H1 (cell line): ENCODE measurements at places on chromosomes 5 and 9. TPM values are rescaled to one million over a fixed set of nuclear protein-coding genes. Genes with fewer than 3 reads are reported as not detected.

DNA sequence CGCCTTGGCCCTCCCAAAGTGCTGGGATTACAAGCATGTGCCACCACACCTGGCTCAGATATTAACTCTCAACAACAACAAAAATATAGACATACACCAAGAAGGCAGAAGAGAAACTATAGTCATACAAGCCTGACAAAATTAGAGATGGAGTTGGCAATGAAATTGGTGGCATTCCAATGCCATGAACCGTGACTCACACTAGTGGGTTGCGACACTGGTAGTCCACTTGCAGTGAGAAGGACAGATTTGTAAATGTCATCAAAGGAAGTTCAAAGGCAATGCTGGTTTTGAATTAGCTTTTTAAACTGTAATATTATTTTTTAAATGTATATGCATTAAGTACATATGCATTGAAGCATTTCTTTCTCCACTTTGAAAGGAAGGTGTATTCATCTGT, 8.5 kb upstream of the DNAJC25 start:
- no peak overlapping the region for H3K27ac ChIP-seq
- no peak for DNase-seq
- H3K4me3 ChIP-seq, result no peak overlapping the region
- no peaks in the 10 kb centered on the region for H3K27me3 ChIP-seq
- no peaks in the 10 kb centered on the region for H3K36me3 ChIP-seq

GRCh38 chr9:72986522-72987116, 33.8 kb upstream of the ALDH1A1 start:
- no peak for DNase-seq
- H3K4me1 ChIP-seq, result no peaks in the 10 kb centered on the region
- H3K36me3 ChIP-seq, result no peaks in the 10 kb centered on the region
- no peak overlapping the region for H3K4me3 ChIP-seq
- no peaks in the 10 kb centered on the region for H3K27me3 ChIP-seq
- no peak overlapping the region for H3K27ac ChIP-seq

DNA sequence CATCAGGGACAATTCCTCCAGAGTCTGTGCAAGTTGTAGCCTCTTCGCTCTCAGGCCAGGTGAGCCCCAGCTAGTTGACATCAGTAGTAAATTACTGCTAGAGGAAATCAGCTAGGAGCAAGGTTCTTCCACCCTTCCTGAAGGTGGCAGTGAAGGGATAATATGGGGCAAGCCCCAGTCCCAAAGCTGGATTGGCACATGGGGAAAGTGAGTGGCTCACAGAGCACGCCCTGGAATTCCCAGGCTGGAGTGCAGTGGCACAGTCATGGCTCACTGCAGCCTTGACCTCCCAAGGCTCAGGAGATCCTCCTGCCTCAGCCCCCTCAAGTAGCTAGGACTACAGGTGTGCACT, 82.1 kb downstream of the CYFIP2 start:
- H3K27me3 ChIP-seq, result no peaks in the 10 kb centered on the region
- no peak overlapping the region for H3K27ac ChIP-seq
- no peak overlapping the region for H3K4me3 ChIP-seq
- no peaks in the 10 kb centered on the region for H3K36me3 ChIP-seq
- DNase-seq, result no peak

GRCh38 chr5:74575741-74576538, 64.6 kb downstream of the ENC1 start:
- no peak overlapping the region for H3K4me3 ChIP-seq
- no peaks in the 10 kb centered on the region for H3K27me3 ChIP-seq

Gene IGIP
- total RNA-seq, result 0.33 and 0.69 TPM in 2 replicates

- peaks cover 2% of the 10 kb centered on the region; the same call in 1 of the 2 replicates for H3K4me1 ChIP-seq
- H3K36me3 ChIP-seq, result no peaks in the 10 kb centered on the region
Measured at GRCh38 chr5:34511063-34511462, 145.1 kb upstream of the RAI14 start.

GRCh38 chr5:177103523-177104253, 17.0 kb downstream of the FGFR4 start:
- DNase-seq, result no peak
- no peak overlapping the region for H3K27ac ChIP-seq
- H3K36me3 ChIP-seq, result no peaks in the 10 kb centered on the region

Gene PCDHA11
- 6.6 and 6.9 TPM in 2 replicates for total RNA-seq

Gene GMCL2
- total RNA-seq, result 0.13 TPM in 1 of 2 replicates, not detected in the other

GRCh38 chr5:178113141-178113787, at the start of gene N4BP3:
TSS of gene N4BP3 (plus strand) at chr5:178113532. CDS start at chr5:178119584, 6,052 bp downstream.
- H3K36me3 ChIP-seq, result no peaks in the 10 kb centered on the region
- H3K27ac ChIP-seq, result peak within 1 kb of the TSS; percentile 78; the same call in 1 of the 2 replicates
- DNase-seq, result peak; percentile 44
- H3K27me3 ChIP-seq, result no peaks in the 10 kb centered on the region
- peak within 1 kb of the TSS; percentile 54 for H3K4me3 ChIP-seq

- no peaks in the 10 kb centered on the region for H3K36me3 ChIP-seq
- H3K27ac ChIP-seq, result no peak overlapping the region
- no peaks in the 10 kb centered on the region for H3K27me3 ChIP-seq
- H3K4me3 ChIP-seq, result no peak overlapping the region
Measured at GRCh38 chr9:9881692-9882091, 731.1 kb downstream of the PTPRD start.

- H3K4me1 ChIP-seq, result no peaks in the 10 kb centered on the region
- H3K4me3 ChIP-seq, result no peak overlapping the region
- H3K36me3 ChIP-seq, result peaks cover 6% of the 10 kb centered on the region; the same call in 1 of the 2 replicates
- H3K27me3 ChIP-seq, result no peaks in the 10 kb centered on the region
Measured at GRCh38 chr9:90838098-90838497, 36.5 kb downstream of the SYK start.

- no peak for DNase-seq
- H3K4me1 ChIP-seq, result no peaks in the 10 kb centered on the region
- H3K27me3 ChIP-seq, result no peaks in the 10 kb centered on the region
- no peak overlapping the region for H3K27ac ChIP-seq
Measured at GRCh38 chr5:122727112-122727541, 47.8 kb upstream of the SNX2 start.

DNA sequence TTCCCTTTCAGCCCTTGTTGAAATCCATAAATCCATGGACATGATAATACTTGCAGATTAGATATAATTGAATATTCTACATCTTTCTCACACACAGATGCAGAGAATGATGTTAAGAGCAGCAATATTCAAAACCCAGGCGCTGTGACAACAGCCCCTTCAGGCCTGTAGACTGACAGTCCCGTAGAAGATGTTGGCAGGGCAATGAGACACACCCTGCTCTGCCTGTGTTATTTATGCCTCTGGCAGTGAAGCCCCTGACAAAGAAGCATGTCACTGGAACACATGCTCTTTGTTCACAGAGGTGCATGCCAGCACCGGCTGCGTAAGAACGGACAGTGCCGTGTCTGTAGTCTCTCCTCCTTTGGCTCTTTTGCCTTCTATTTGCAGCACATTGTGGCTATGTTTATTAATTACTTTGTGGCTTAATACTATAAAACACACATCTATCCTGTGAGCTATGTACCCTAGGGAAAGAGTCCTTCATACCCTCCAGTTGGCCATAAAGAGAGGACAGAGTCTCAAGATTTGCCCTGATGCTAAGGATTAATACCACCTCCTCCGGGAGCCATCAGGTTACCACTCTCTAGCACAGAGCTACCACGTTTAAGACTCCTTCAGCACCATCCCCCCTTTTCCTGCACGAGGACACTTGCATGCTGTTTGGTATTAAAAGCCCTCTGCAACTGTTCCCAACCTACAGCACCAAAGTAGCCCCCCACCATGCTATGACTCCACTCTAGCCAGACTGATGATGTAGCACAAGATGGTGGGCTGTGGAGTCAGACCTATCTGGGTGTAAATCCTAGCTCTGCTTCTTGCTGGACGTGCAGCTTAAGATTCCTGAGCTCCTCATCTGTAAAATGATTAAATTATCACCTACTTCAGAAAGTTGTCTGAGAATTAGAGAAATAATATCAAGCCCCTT, 2.0 kb upstream of the ANP32B start:
- H3K4me1 ChIP-seq, result no peaks in the 10 kb centered on the region
- DNase-seq, result no peak
- no peak overlapping the region for H3K27ac ChIP-seq
- H3K4me3 ChIP-seq, result no peak overlapping the region

DNA sequence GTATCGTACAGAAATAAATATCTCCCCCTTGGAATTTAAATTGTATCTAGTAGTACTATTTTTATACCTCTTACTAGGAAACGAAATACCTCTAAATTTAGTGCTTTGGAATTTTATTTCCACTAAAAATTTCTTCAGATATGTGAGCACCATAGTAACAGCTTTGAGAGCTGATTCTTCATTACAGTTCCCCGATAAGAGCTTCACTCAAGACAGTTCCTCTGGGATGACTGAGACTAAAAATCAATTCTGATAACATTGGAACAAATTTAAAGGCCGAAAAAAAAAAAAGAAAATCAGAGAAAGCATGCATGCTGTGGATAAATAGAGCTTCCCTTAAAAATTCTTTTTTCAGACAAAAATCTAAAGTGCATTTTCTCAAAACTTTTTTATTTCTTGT, 68.5 kb upstream of the MEF2C start:
- DNase-seq, result no peak
- no peak overlapping the region for H3K27ac ChIP-seq
- no peaks in the 10 kb centered on the region for H3K36me3 ChIP-seq
- peaks cover 8% of the 10 kb centered on the region; the same call in 1 of the 2 replicates for H3K4me1 ChIP-seq
- no peaks in the 10 kb centered on the region for H3K27me3 ChIP-seq

DNA sequence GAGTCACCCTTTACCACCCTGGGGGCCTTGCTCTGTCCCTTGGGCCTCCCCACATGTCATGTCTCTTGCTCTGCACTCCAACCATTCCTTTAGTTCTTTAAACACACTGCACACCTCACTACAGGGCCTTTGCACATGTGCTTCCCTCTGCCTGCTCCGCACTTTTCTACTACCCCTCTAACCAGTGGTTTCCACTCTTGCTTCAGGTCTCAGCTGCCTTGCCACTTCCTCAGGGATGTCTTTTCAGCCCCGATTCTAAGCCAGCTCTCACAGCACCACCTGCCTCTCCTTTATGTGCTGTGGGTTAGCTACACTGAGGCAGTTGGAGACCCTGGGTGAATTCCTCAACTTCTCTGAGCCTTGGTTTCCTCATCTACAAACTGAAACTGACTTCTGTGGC, 34.6 kb upstream of the GABBR2 start:
- DNase-seq, result no peak
- H3K36me3 ChIP-seq, result no peaks in the 10 kb centered on the region; the same call in 1 of the 2 replicates
- H3K27me3 ChIP-seq, result no peaks in the 10 kb centered on the region
